ENCODE measurements at places on chromosomes 11 and 22.

GRCh38 chr11:17600316-17601255 is 53.5 kb downstream of the OTOG start:
- DNase-seq = peak; percentile 68

- no peak for DNase-seq
These were observed 69.9 kb downstream of the BUD13 start for GRCh38 chr11:116702772-116703385.

- DNase-seq = no peak
These were observed 37.8 kb downstream of the MRE11 start for GRCh38 chr11:94455861-94456260.

GRCh38 chr22:40635043-40635939 is 1.2 kb downstream of the MRTFA start:
- no peak for DNase-seq

- no peak for DNase-seq
These were observed 1256.7 kb downstream of the LRRC4C start for GRCh38 chr11:40202589-40203270.

DNA sequence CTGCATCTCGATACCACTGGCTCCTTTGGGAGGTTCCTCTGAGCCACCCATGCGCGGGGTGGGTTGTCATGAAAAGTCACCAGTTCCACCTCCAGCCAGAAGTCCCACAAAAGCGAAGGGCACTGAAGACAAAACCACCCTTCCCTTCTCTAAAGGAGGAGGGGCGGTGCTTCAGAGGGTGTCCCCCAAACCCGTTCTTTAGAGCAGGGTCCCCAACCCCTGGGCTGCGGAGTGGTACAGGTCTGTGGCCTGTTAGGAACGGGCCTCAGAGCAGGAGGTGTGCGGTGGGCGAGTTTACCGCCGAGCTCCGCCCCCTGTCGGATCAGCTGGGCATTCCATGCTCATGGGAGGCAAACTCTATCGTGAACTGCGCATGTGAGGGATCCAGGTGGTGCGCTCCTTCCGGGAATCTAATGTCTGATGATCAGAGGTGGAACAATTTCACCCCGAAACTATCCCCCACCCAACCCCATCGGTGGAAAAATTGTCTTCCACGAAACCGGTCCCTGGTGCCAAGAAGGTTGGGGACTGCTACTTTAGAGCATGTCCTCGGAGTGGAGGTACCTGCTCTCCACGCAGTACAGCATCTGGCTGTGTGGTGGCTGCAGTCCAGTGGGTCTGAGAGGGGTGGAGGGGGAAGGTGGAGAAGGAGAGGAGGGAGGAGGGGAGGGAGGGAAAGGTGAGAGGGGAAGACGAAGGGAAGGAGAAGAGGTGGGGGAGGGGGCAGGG is 72.9 kb upstream of the SEPTIN5 start:
- peak; percentile 31 for DNase-seq

- peak; percentile 97 for DNase-seq
These were observed at the start of gene FADS2 for GRCh38 chr11:61827571-61828378. FADS2 (plus strand) TSS chr11:61828300; CDS start chr11:61828391, 91 bp downstream.

DNA sequence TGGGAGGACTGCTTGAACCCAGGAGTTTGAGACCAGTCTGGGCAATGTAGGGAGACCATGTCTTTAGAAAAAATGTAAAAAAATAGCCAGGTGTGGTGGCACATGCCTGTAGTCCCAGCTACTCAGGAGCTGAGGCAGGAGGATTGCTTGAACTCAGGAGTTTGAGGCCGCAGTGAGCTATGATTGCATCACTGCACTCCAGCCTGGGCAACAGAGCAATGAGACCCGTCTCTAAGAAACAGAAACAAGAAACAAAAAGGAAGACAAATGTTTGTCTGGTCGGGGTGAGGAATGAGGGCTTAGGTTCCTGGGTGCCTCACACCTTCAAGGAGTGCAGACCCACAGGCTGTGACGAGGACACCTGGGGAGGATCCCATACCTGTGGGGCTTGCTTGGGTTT is 191.9 kb downstream of the CEP164 start:
- no peak for DNase-seq

Data from coronary artery (tissue), 2 donors.